ENCODE measurements at places on chromosomes 1 and 21. TPM values are rescaled to one million over a fixed set of nuclear protein-coding genes. Genes with fewer than 3 reads are reported as not detected.
A peak's percentile ranks its signal among the peaks of the same experiment; 100 is the strongest.

DNA sequence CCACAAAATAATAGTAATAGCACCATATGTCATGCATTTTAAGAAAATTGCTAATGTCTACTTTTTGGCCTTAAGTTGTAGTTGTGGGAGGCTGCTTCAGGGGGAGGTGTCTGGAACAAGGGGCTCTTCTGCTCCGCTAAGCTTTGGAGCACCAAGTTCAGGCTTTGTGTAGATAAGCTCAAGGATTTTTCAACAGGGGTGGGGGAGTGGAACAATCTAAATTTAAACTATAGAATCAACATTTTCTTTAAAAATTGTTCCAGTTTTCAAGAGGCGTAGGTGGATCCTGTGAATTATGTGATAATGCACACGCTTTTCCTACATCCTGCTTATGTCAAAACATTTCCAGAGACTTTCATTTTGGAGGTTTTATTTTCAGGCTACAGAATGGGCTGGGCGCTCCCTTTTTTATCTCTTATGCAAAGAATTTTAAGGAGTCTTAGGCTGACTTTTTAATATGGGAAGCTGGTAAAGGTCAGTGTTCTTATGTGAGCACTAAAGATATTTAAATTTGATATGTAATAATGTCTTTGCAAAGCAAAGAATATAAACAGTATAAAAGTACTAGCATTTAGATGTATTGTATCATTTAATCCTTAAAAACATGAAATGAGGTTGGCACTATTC is 9.9 kb downstream of the ATP1A1 start:
- DNase-seq = no peak

DNA sequence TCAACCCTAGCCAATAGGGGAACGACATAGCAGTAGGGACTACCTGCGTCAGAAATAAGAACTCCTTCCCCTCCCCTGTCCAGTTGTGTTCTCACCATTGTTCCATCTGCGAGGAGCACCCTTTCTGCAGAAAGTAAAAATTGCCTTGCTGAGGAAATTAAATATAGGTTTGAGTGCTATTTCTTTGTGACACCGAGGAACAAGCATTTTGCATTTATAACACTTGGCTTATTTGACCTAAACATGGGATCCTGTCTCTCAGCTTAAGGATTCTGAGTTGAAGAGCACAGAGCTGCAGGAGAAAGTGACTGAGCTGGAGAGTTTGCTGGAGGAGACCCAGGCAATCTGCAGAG is 10.7 kb upstream of the SH3BGRL3 start:
- DNase-seq = no peak

- no peak for DNase-seq
Observed at GRCh38 chr1:103162360-103162759, 54.0 kb upstream of the COL11A1 start.

GRCh38 chr1:9561429-9561828 is 22.2 kb downstream of the SLC25A33 start:
- DNase-seq = peak; percentile 55

- no peak for DNase-seq
Observed at GRCh38 chr1:209800984-209801834, 4.7 kb downstream of the IRF6 start.

GRCh38 chr1:52574594-52574993 is 21.7 kb upstream of the TUT4 start:
- DNase-seq = peak; percentile 91

DNA sequence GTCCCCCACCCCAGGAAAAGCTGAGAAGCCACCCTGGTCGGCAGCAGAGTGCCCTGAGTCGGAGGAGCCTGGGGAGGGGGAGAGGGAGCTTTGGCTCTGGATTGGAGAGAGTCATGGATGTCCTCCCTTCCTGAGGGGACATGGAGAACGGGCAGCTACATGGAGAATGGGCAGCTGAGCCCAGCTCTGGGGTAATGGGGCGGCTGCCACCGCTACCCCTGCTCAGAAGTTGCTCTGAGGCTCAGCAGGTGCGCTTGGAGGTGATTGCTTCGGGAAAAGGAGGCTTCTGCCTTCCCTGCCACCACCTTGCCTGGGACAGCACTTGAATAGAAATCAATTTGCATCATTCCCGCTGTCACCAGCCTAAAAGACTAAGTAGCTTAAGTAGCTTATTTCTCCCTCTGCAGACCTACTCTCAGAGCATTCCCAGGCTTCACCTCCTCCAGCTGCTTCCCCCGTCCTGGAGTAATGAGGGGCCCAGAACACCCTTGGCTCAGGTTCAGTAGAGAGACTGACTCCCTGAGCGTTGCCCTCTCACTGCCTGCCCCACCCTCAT is 8.3 kb downstream of the DISP3 start:
- DNase-seq = no peak

- DNase-seq = no peak
Observed at GRCh38 chr1:243447844-243448243, 192.0 kb downstream of the SDCCAG8 start.

GRCh38 chr1:3505161-3505560 is 50.7 kb downstream of the ARHGEF16 start:
- no peak for DNase-seq

The FMO2 gene
- not detected for total RNA-seq

The NBPF6 gene
- not detected for total RNA-seq

DNA sequence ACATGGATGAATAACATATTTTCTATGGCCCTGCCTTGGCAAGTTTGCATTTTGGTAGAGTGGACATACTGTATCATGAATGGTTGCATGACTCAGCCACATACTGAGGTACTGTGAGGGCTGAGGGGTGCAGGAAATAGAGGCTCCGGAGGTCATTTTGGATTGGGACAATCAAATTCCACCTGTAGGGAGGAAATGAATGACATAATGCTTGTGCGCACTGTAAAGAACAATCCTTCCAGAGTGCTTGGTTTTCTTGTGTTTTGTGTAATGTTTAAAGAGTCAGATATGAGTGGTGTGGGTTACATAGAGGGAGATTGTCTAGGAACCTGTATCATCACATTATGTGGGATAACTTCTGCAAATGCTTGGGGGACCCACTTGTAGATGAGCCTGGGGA is 329.9 kb upstream of the PROX1 start:
- DNase-seq = no peak

The CD1D gene
- total RNA-seq = 0.69 TPM

GRCh38 chr1:15660151-15660550 is 24.0 kb upstream of the PLEKHM2 start:
- no peak for DNase-seq

GRCh38 chr1:34984435-34984792 is 733 bp downstream of the TMEM35B start:
- peak; percentile 23 for DNase-seq

Data from HT1080 (cell line).